ENCODE measurements at places on chromosomes 5 and 9.

DNA sequence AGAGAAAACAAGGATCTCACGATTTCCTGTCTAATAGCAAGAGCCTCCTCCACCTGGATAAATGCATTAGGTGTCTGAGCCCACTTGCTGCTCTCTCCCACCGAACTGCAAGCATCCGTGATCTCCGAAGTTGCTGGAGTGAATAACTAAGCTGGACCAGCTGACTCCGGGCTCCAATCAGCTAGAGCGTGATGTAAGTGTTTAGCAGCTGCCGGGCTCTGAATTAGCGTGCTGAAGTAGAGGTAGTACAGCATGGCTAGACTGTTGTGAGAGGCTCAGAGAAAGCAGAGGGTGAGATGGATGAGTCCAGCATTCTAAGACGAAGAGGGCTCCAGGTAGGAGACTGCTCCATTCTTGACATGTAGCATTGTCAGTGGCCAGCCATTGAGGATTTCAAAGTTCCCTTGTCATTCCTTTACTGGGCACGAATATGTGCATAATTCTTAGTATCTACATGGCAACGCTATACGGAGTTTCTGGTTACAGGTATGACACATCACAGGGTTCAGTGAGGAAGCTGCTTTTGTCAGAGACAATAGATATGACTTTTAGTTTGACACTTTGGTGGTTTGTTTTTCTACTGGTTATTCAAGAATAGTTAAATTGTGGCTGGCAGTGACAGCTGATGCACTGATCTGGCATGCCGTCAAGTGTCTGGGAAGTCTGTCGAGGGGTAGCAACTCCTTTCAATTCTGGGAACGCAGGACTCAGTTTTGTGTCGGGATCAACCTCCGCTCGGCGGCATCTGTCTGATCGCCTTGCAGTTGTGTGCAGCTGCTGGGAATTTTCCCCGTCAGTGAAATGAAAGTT, 232.6 kb downstream of the MAST4 start:
- peak; percentile 64 for DNase-seq

DNA sequence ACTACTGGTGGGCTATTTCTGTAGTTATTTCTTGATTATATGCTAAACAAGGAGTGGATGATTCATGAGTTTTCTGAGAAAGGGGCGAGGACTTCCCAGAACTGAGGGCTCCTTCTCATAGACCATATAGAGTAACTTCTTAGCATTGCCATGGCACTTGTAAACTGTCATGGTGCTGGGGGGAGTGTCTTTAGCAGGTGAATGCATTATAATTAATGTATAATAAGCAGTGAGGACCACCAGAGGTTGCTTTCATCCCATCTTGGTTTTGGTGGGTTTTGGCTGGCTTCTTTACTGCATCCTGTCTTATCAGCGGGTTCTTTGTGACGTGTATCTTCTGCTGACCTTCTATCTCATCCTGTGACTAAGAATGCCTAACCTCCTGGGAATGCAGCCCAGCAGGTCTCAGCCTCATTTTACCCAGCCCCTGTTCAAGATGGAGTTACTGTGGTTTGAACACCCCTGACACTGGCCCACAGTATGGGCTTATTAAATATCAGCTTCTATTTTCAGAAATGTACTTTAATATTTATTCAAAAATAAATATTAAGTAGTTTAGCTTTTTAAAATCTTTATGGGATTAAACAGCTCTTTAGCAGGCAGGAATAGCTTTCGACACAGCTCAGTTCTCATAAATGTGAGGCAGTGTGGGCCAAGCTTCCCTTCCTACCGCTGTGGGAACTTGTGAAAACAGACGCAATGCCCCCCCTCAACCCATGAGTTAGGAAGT, 44.4 kb downstream of the GALNT12 start:
- DNase-seq = no peak

GRCh38 chr5:52947851-52948250, 41.3 kb upstream of the ITGA2 start:
- no peak for DNase-seq

DNA sequence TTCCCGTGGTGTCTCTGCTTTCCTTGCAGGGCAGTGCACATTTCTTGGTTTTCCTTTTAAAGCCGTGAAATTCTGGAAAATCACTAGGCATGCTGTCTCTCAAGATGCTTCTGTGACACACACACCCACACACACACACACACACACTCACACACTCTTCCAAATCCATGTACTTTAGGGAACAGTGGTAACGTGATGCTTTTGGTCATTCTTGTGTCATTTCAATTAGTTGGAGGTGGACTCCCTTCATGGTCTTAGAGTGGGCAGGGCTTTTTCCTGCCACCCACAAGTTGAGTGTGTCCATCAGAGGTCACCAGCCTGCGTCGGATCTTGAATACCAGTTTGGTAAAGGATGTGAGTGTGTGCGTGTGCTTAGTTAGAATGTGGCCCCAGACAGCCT, 64.4 kb downstream of the DMRT1 start:
- no peak for DNase-seq

DNA sequence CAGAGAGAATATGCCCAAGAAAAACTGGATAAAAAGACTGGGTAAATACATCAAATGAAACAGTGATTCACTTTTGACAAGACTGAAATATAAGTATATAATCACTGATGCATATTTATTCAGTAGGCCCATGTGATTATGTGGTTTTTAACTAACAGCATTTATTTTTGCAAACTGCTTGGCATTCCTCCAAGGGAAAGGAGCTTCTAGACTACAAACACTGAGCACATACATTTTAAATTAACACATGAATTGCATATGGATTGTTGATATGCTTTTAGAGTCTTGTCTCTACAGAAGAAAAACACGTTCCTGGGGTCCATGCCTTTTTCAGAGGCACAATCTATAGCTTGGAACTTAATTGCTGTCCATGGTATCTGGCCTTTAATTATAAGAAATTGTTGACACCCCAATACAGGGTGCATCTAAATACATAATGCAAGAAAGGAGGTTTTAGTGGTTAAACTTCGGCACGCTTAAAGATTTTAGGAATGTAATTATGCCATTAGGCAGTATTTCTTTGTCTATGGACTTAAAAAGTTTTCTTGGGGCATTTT, 6.9 kb upstream of the MEIKIN start:
- DNase-seq = no peak

DNA sequence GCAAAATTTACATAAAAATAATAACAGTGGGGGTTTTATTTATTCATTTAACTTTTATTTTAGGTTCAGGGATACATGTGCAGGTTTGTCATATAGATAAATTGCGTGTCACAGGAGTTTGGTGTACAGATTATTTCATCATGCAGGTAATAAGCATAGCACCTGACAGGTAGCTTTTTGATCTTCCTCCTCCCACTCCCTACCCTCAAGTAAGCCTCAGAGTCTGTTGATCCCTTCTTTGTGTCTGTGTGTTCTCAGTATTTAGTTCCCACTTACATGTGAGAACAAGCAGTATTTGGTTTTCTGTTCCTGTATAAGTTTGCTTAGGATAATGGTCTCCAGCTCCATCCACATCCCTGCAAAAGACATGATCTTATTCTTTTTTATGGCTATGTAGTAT, 240.3 kb downstream of the KIAA0825 start:
- no peak for DNase-seq

GRCh38 chr9:72839085-72839484, 113.8 kb downstream of the ALDH1A1 start:
- DNase-seq = no peak

DNA sequence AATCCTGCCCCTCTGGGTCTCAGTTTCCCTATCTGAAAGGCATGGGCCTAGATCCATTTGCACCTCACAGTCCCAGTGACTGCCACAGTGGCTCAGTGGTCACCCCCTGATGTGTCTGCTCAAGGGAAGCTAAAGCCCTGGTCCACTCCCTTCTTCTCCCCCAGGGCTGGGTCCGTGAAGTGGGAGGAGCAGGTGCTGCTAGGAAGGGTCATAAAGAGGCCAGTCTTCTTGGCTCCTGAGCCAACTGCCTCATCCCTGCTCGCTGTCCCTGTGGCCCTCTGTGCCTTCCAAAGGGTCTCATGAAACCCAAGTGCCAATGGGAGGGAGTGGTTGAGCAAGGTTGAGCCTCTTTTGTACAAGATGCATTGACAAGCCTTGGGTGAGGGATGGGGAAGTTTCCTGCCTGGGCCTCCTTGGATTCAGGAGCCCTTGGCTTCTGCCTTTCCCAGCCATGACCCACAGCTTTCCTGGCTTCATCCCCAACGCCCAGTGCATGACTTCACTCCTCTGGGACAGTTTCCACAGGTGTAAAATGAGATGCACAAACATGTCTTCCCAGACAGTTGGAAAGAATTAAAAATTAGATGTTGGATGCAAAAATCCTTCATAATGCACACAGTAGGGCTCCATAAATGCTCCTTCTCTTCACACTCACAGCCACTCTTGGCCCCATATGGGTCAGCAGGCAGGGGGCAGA, 1.6 kb upstream of the SLC6A7 start:
- no peak for DNase-seq

GRCh38 chr9:70256123-70256551, 2.6 kb upstream of the SMC5 start:
- no peak for DNase-seq

- DNase-seq = no peak
These were observed 26.3 kb upstream of the CEP120 start for GRCh38 chr5:123449424-123449974.

GRCh38 chr9:128565578-128565977, 13.2 kb downstream of the SPTAN1 start:
- DNase-seq = no peak

DNA sequence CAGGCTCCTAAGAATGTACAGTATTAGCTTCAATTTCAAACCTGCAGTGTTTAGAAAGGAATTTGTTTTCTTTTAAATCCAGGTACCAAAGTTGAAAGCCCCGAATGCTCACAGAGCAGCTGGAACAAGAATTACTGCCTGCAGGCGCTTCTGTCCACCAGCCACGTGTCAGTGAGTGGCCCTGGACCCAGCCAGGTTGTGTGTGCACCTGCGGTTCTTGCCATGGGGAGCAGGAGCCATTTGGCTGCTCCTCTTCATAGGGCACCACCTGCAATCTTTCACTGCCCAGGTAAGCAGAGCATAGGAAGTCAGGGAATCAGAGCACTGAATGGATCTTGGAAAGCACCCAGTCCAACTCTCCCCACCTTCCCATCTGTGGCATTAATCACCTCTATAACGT, 79.5 kb upstream of the PIP5K1B start:
- peak; percentile 59 for DNase-seq

DNA sequence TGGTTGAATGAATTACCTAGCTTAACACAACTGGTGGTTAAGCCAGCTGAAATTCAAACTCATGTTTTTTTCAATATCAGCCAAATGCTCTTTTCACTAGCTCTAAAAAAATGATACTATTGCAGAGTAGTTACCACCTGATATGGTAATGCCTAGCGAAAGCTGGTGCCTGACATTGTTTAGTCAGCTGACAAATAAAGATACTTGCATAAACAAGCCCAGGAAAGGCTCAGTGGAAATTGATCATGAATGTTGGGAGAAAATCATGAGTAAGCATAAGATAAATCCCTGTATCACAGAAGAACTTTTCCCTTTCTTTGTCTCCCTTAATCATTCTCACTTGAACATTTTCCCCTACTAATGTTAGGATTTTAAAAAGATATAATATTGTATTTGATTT, 54.6 kb downstream of the FGF10 start:
- DNase-seq = no peak

DNA sequence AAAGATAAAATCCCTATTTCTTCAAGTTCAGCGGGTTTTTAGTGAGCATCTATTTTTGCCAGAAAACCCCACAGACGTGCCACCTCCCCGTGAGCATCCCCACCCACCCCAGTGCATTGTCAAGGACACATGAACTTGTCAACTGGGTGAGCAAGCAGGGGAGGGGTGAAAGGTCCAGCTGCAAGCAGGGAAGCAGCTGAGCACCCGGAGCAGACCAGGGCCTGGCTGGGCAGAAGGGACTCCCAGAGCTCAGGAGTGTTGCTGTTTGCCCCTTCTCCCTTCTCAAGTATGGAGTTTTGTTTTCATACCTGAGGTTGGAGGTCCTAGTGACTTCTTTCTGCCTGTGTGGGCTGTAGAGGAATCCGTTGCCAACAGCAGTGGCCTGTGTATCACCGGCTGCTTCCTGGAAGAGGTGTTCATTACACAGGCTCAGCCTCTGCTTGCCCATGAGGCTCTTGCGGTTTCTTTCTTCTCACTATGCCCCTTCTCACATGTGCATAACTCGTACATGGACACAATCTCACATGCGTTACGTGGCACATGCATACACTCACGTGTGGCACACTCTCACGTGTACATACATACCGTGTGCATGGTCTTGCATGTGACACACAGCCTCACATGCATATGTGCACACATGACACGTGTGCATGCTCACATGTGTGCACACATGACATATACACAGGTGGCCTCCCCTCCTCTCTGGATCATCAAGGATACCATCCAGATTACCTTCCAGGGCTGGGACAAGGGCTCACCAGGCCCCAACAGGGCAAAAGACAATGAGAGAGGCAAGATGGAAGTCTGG, 126.7 kb downstream of the MVB12B start:
- DNase-seq = no peak

GRCh38 chr5:88391116-88391515, 122.5 kb upstream of the TMEM161B start:
- DNase-seq = no peak

DNA sequence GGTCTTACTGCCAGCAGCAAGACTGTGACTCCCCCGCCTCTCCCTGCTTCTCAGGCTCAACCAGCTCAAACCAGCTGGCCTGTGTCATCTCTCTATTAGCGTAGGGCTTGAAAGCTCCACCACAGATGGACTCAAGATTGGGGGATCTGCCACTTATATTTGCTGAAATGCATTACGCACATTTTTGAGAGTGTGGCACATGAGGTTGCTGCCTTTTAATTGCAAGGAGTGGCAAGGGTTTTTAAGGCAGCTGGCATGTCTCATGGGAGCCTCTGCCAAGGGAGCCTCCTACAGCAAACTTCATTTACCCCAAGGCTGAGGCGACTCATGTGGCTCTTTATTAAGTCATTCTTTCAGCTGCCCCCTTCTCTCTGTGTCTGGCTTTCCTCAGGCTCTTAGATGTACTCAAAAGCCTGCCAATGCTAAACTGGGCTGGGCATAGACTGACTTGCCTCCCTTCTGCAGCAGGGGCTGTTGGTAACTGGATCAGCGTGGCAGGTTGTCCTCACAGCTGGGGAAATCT, 219.3 kb downstream of the SMARCA2 start:
- no peak for DNase-seq

DNA sequence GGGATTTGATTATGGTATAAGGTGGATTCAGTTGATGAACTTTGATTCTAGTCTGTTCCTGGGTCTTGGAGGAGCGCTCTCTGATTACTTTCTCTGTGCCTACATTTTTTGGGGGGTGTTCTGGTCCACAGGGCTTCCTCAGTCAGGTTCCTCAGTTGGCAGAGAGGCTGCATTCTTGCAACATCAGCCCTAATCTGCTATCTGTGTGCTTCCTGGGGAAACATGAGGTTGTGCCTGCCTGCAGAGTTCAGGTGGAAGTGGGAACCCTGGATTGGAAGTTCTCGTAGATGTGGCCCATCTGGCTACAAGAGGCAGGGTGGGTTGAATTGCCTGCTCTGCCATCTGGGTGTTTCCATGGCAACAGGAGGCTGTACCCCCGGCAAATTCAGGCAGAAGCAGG, 24.5 kb downstream of the POLK start:
- no peak for DNase-seq

- DNase-seq = no peak
These were observed 53.8 kb downstream of the GRIN3A start for GRCh38 chr9:101684665-101685064.

GRCh38 chr9:96449845-96450612, at the start of gene HABP4:
HABP4 (plus strand) TSS chr9:96450169; CDS start chr9:96450280, 111 bp downstream.
- peak; percentile 95 for DNase-seq
